Occipital lobe (tissue), 3 donors: ENCODE measurements at places on chromosomes 13 and 19. TPM values are rescaled to one million over a fixed set of nuclear protein-coding genes. Genes with fewer than 3 reads are reported as not detected.

A1BG gene
- total RNA-seq: 0.94 TPM

PTGER1 gene
- not detected for total RNA-seq

ATP1A3 gene
- total RNA-seq: 153 TPM

SERP2 gene
- 30.7 TPM for total RNA-seq

WDFY2 gene
- 8.4 TPM for total RNA-seq

S1PR5 gene
- 0.31 TPM for total RNA-seq

ZNF583 gene
- 54.7 TPM for total RNA-seq

SYNGR4 gene
- total RNA-seq: not detected

ONECUT3 gene
- not detected for total RNA-seq

CDKN2D gene
- 83.6 TPM for total RNA-seq

ANGPTL4 gene
- total RNA-seq: 0.94 TPM

RASGRP4 gene
- 0.16 TPM for total RNA-seq

DCT gene
- 0.47 TPM for total RNA-seq

CATSPERD gene
- total RNA-seq: not detected

CYP2F1 gene
- not detected for total RNA-seq

SOX1 gene
- 8.3 TPM for total RNA-seq

TTC9B gene
- total RNA-seq: 59.0 TPM

TPP2 gene
- total RNA-seq: 68.9 TPM

PINLYP gene
- total RNA-seq: 13.3 TPM

OR7D2 gene
- total RNA-seq: not detected

CRYL1 gene
- total RNA-seq: 13.4 TPM

TEX101 gene
- not detected for total RNA-seq

DZIP1 gene
- total RNA-seq: 43.7 TPM

CIC gene
- 19.5 TPM for total RNA-seq

TPRX1 gene
- not detected for total RNA-seq

B9D2 gene
- 5.3 TPM for total RNA-seq

ZNF443 gene
- total RNA-seq: 13.9 TPM

MUC16 gene
- total RNA-seq: not detected

MATK gene
- 22.9 TPM for total RNA-seq

TNFAIP8L1 gene
- total RNA-seq: 5.6 TPM

TMEM272 gene
- total RNA-seq: 0.16 TPM

ADGRL1 gene
- total RNA-seq: 47.9 TPM

AKAP11 gene
- total RNA-seq: 87.0 TPM

AMH gene
- not detected for total RNA-seq

CALR3 gene
- total RNA-seq: not detected

SOX21 gene
- total RNA-seq: 4.2 TPM

OVOL3 gene
- total RNA-seq: not detected

CD209 gene
- total RNA-seq: 0.47 TPM

SLC15A1 gene
- not detected for total RNA-seq

MAB21L1 gene
- 0.94 TPM for total RNA-seq

ZFP14 gene
- 61.1 TPM for total RNA-seq

NUMBL gene
- 18.2 TPM for total RNA-seq

LSR gene
- total RNA-seq: 3.1 TPM

ATP8A2 gene
- total RNA-seq: 47.3 TPM

BAX gene
- 12.5 TPM for total RNA-seq

KLK4 gene
- not detected for total RNA-seq

LAIR1 gene
- total RNA-seq: 1.1 TPM

ACTL9 gene
- total RNA-seq: not detected

PPM1N gene
- 0.47 TPM for total RNA-seq

FKBP8 gene
- total RNA-seq: 118 TPM

ARRDC5 gene
- not detected for total RNA-seq

SBK2 gene
- total RNA-seq: not detected

DCLK1 gene
- total RNA-seq: 385 TPM

GIPR gene
- not detected for total RNA-seq

ANKRD24 gene
- total RNA-seq: 16.4 TPM
